ENCODE measurements at places on chromosomes 13 and 19.

GRCh38 chr13:43770871-43771270 lies 15.9 kb downstream of the ENOX1 start:
- DNase-seq, result no peak

- peak; percentile 99 for DNase-seq
These were observed at the start of gene ALDH16A1 for GRCh38 chr19:49453013-49453756. Gene ALDH16A1, plus strand, starts transcription at chr19:49453225. Its CDS starts 107 bp downstream, at chr19:49453332.

- DNase-seq, result peak; percentile 60
These were observed 11.7 kb downstream of the PLIN4 start for GRCh38 chr19:4506449-4507149.

DNA sequence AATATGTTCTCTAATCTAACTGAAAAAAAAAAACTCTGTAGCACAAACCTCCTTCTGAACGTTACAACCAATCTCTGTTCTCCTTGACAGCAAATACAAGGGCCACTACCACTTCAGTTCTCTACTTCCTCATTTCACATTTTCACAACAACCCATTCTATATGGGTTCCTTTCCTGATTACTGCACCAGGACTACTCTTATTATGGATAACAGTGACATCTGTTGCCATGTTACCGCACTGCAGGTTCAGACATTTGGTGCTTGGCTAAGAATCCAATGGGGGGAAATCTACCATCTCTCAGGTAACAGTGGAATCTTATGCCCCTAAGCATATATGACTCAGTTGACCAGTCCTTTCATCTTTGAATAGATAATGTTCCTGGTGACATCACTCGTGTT lies 11.6 kb upstream of the FPR3 start:
- no peak for DNase-seq

All from suppressor macrophage (primary cell).